CD4-positive, alpha-beta T cell treated with Interleukin-17A for 1 hour (primary cell): ENCODE measurements at places on chromosomes 5 and 9.
A peak's percentile ranks its signal among the peaks of the same experiment; 100 is the strongest.

DNA sequence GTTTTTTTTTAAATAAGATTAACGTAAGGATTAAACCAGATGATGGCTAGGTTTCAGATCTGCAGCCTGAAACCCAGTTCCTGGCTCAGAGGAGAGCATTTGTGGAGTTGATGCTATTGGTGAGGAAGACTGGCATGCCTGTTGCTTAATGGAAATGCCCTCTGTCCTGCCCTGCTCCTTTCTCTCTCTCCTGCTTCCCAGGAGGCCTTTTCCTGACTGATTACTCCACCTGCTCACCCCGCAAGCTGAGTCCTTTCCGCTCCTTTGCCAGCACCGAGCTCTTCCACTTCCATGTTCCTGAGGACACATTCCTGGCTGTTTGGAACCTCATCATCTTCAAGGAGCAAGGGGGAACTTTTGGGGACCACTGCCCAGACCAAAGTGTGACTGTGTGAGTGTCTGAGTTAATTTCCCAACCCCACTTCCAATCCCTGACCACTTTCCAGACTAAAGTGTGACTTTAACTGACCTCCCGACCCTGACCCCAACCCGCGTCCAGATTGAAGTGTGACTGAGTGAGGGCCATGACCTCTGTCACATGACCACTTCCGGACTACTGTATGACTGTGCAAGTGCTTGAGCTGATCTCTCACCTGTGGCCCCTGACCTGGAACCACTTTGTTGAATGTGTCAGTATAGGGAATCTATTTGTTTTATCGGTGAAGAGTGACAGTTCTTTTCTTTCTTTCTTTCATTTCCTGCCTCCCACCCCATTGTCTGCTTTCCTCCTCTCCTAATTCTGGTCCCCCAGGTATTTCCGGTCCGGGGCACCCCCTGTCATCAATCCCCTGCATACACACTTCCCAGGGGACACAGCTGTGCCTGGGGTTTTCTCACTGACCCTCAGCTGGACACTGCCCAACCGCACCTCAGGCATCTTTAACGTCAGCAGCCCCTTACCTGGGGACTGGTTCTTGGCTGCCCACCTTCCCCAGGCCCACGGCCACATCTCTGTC lies 5.5 kb downstream of the TMEM8B start:
- no peak for DNase-seq

DNA sequence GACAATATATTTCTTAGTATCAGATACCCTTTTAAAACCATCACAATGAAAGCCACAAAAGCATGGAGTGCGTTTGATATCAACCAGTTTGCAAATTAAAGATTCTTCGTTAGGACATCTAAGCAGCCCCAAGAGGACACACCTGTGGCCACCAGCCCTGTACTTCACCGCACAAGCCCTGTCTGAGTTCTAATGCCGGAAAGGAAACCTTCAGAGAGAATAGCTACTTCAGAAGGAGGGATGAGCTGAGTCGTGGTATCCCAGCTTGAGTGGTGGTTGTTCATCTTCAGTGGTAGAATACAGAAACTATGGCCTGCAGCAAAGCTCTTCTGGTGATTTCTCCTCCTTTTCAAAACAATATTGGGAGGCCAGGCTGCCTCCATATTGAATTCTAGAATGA lies 319.6 kb downstream of the FBXL7 start:
- DNase-seq = no peak

DNA sequence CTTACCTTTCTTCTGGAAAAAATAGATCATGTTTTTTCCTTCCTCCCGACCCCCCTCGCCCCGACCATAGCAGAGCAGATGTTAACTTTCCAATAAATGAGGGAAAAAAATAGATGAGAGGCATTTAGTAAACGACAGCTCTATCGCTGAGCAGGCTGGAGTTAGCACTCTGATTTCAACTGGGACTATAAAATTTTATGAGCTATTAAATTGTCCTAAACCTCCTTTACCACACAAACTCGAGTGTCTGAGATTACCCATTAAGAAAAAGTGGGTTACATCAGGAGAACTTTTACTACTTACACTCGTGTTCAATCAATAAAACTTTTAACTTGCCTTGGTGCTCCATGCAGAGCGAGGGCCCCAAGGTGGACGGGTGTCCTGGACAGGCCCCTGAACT lies 59.8 kb upstream of the RNU6ATAC start:
- DNase-seq = no peak

DNA sequence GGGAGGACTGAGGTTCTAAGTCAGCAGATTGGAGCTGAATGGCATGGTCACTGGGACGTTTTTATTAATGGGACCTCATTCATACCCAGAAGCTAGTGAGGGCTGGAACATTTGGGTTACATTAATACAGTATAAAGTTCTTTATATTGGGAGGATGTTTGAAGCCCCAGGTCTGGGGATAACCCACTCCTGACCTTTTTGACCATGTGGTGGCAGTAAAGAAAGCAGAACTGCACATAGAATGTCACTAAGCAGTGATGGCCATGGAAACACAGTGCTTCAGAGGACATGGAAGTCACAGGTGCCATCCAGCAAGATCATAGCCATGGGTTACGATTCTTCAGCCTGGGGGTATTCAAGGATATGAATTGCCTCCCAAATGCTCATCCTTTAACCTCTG lies 176.0 kb downstream of the ATP10B start:
- no peak for DNase-seq

DNA sequence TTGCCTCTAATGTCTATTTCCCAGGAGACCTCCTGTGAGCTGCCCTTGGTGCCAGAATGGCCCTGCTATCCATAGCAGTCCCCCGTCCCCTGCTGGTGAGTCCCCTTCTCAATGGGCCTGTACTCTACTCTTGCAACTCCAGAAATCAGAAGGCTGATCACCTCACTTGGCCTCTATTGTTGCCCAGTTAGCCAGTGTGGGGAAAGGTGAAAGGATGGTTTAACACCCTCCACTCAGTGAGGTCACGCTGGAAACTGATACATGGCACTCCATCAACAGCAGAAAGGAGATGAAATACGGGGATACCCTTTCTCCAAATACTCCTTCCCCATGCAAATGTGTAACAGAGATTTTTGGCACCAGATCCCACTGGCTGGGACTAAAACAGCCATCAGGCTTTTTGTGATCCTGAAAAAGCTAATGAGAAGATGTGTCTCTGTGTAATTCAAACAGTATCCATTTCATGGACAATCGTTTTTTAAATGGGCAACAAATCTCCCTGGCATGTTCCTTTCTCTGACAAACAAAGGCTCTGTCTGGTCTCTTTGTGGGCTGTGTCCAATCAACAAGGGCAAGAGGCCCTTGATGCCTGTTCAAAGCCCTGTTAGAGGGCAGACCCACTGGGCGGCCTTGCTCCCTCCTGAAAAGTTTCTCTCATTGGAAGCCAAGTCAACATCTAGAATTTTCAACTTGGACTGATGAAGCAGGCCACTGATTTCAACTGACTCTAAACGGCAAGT lies 343.7 kb downstream of the SPOCK1 start:
- no peak for DNase-seq

GRCh38 chr5:93220431-93220830 lies 360.6 kb downstream of the NR2F1-AS1 start:
- DNase-seq = no peak

DNA sequence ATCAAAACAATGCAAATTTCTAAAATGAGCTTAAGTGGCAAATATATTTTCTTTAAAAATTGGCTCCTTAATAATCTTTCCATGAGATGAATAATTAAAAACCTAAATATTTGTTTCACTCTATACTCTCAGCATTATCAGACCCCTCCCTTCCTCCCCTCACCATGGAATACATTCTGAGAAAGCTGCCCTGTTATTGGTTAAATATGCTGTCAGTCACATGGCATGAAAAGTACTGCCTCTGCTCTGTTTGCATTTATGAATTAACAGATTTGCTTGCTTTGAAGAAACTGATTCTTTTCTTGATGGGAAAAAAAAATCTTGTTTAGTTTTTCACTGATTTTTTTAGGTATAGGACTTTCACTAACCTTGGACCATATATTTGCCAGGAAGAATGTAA lies 17.0 kb upstream of the RPS23 start:
- no peak for DNase-seq

GRCh38 chr5:109855056-109855455 lies 165.3 kb downstream of the MAN2A1 start:
- no peak for DNase-seq

GRCh38 chr5:122099060-122099790 lies 21.2 kb upstream of the LOX start:
- DNase-seq = no peak

GRCh38 chr9:23538461-23539003 lies 287.5 kb downstream of the ELAVL2 start:
- no peak for DNase-seq

GRCh38 chr5:108703313-108703712 lies 44.4 kb upstream of the FER start:
- DNase-seq = no peak

GRCh38 chr5:45093377-45093776 lies 284.6 kb downstream of the MRPS30 start:
- DNase-seq = no peak

- peak; percentile 59 for DNase-seq
Observed at GRCh38 chr5:139470821-139471300, at the start of gene SMIM33. Gene SMIM33, plus strand, starts transcription at chr5:139471004. Its CDS starts 118 bp downstream, at chr5:139471122.

- no peak for DNase-seq
Observed at GRCh38 chr5:95178046-95178651, 106.7 kb downstream of the MCTP1 start.

DNA sequence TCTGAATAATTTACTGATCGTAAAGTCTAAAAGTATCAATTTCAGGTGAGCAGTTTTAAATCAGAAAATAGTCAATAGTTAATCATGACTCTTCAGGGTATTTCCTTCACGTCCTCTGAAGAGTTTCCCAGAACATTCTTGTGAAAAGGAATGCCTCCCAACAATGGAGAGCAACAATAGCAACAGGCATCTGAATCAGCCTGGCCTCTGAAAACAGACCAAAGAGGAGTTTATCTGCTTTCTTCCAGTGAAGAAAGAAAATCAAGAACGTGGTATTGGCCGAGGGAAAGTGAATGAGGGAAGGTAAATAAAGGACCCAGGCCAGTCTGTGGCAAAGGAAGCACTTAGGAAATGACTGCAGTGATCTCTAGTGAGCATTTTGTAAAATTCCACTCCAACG lies 26.1 kb upstream of the RASGEF1C start:
- no peak for DNase-seq

DNA sequence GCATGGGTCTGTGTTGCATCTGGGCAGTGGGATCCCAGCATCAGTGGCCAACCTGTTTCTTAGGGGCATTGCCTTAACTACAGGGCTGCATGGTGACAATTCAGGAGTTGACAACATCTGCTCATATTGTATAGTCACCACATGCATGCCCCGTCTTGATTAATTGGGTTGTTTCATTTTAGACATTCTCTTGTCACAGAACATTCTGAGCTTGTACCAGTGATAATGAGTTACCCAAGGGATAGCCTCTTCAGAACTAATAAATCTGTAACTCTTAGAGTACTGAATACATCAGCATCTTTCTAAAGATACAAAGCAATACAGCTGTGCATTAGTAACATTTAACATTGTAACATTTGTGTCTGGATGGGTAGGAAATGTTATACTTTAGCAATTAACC lies 426.5 kb upstream of the CD180 start:
- no peak for DNase-seq

DNA sequence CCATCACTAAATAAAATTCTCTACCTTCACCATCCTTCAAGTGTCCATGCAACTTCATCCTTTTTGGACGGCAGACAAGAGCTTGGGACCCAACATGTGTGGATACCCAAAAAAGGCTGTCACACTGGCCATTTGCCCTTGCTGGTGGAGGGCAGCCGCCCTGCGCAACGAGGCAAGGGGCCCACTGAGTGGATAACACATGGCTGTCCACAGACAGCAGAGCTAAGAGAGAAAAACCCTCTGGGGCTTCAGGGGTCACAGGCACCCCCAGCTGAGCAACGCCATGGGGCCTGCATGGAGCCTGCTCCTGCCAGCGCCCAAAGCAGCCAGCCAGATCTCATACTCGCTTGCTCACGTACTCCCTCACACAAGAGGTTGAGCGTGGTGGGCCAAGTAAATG lies 205.9 kb upstream of the NREP start:
- DNase-seq = no peak

DNA sequence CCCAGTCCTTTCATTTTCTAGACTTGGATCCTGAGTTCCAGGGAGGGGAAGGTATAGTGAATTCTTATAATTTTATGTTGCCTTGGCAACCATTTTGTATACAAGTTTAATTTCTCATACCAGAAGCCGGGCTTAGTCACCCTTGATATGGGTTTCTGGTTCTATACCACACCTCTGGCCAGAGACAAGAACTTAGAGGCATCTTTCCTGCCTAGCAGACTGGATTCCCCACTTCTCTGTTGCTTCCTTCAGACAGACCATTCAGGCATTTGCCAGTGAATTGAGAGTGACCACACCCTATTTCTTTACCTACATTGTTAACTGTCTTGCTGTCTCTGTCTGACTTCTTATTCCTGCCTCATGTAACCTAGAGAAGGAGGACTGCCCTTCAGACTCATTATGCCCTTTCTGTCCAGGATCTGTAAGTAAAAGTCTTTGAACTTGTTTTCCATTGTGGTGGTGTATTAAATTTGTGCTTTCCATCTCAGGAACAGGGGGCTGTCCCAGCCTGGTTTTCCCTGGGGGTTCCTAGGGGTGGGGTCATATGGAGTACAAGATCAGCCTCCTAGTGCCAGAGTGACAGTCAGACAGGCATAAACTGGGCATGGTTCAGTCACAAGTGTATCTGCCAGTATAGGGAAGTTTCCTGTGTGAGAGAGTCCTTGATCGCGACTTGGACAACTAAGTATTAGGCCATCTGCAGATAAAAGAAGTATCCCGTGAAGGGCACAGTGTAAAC lies 27.4 kb downstream of the TNFSF8 start:
- DNase-seq = no peak

GRCh38 chr5:101080462-101081240 lies 177.6 kb upstream of the ST8SIA4 start:
- DNase-seq = no peak
